Stimulated activated CD4-positive, alpha-beta T cell treated with anti-CD3 and anti-CD28 coated beads, Interleukin-1b, Interleukin-23, amount 100 ng/mL, for 48 hours (primary cell): ENCODE measurements at places on chromosomes 16 and 17.
A peak's percentile ranks its signal among the peaks of the same experiment; 100 is the strongest.

DNA sequence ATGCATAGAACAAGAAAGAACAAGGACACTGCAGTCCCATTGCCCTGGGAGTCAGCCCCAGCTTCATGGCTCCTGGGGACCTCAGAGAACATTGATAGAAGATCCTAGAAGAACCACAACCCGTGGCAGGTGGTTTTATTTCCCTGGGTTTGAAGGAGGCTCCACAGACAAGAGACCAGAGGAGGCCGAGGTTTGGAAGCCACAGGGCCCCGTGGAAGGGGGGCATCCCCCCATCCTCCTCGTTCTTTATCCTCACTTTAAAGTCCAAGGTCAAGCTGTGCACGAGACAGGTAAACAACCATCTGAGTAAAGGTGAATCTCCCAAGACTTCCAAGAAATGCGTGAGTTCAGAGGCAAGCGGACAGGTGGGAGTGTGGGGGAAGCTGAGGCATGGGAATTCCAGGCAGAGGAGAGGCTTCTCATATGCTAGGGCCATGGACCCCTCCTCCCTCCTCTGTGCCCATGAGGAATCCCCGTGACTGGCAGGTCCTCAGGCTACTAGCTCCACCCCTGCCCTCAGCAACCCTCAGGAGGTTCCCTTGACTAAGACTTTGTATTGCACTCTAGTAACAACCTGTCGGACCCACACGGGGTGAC lies 849 bp upstream of the SULT1A1 start:
- DNase-seq = no peak

DNA sequence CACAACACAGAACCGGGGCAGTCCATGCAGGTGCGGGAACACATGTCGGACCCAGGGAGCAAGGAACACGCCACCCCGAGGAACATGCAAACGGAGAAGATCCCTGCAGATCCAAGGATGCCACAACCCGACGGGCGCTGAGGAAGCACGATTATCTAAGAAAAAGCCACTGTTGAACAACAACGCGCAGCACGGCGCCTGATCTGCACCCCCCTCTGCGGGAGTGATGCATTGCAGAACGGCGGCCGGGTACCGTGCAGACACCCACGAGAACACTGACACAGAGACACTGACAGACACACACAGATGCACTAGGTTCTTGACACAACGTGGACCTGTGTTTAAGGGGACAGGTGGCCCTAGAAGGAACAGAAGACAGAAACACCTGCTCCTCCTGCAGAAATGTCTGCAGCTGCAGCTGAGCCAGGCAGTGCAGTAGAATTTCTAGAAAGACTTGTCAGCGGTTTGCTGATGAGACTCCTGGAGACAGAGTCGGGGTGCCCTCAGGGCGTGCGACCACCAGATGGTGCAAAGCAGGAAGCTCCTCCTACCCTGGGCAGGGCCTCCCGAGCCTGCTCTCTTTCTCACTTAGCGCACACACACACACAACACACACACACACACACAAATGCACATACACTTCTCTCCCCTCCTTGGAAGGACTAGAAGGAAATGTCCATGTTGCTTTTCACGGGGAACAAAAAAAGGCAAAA lies 7.5 kb downstream of the NPTX1 start:
- DNase-seq = no peak

- peak; percentile 26 for DNase-seq
Observed at GRCh38 chr16:19375561-19376158, 42.0 kb upstream of the TMC5 start.

GRCh38 chr17:17367931-17368330 lies 64.8 kb downstream of the NT5M start:
- no peak for DNase-seq

DNA sequence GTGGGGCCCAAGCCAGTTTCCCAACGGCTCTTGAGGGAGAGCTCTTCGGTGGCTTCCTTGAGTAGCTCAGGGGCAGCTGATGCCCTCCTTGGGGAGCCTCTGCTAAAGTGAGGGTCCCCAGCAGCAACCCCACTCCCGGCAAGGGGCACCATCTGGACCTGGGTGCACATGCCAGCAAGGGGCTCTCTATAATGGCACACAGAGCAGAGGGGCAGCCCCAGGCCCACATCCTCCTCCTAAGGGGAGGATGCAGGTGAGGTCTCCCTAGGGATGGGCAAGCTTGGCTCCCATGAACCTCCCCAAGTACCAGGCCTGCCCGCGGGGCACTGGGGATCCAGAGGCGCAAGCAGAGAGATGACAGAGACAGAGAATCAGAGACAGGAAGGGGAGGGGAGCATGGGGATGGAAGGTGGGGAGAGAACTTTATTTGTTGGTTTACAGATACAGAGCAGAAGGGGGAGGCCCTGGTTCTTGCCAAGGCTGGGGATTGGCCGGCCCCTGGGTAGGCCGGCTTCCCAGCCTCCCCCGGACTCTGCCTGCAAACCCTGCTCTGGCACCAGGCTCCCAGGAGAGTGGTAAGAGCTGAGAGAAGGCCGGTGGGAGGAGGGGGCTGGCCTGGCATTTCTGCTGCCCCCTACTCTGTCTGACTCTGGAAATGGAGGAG lies 61.4 kb downstream of the SRCIN1 start:
- no peak for DNase-seq

GRCh38 chr17:21548236-21548635 lies 144.1 kb upstream of the KCNJ18 start:
- no peak for DNase-seq

DNA sequence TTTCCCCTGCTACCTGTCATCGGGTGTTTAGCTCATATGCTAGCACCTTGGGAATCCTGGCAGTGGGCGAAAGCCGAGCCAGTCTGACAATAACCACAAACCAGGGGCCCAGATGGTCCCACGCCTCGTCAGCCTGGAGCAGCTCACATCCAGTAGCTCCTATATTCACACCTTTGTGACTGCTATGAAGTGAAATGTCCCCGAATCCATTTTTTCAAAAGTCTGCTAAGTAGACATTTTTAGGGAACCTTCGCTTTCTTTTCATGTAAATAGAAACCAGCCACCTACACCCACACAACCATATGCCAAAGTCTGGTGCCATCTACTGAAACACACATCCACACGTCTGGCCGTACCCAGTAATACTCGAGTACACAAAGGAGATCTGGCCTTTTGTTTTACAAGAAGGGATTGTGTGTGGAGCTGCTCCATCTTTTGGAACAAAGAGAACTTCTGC lies 176.8 kb downstream of the SLC39A11 start:
- DNase-seq = no peak

- peak; percentile 33 for DNase-seq
Observed at GRCh38 chr16:8798174-8798527, 512 bp downstream of the PMM2 start.

GRCh38 chr16:4339909-4340308 lies 11.2 kb downstream of the PAM16 start:
- no peak for DNase-seq

GRCh38 chr17:41785859-41786226 lies 668 bp downstream of the JUP start:
- DNase-seq = no peak

GRCh38 chr16:78815713-78816112 lies 716.3 kb downstream of the WWOX start:
- DNase-seq = no peak

DNA sequence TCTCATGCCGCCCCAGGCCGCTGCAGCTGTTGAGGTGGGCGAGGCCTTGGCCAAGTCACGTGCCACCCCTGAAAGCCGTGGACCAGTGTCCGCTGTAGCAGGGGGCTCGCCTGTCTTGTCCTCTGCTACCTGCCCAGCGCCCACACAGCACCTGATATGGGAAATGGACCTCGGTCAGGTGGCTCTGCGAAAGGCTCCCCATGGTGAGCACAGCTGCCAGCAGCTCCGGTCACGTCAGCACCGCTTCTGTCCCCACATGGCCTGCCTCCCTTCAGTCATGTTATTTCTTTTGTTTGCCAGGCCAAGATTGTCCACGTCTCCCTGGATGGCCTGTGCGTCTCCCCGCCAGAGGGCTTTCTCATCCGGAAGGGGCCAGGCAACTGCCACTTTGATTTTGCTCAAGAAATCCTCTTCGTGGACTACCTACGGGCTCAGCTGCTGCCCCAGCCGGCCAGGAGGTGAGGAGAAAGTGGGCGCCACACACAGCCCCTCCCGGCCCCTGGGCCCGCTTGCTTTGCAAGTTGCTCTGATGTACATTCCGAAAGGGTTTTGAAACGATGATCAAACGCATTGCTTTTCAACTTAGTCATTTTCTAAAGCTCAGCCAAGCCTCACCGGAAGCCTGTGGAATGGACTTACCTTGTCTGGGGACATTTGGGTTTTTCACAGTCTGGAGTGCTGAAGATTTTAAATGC lies 219.8 kb downstream of the KATNIP start:
- no peak for DNase-seq

DNA sequence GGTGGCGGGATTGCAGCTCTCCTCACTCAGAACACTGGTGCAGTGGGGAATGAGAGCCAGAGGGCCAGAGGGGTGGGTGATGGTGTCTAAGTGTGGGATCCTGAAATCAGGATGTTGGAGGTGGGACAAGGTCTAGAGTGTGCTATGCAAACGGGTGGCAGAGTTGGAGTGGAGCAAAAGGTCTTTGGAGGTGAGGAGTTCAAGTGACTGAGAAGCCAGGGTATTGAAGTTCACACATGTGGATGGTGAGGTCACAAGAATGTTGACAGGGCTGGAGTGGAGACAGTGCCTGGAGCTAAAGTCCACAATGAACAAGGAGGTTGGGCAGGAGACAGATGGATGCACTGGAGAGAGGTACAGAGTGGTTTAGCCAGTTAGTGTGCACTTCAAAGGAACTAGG lies 38.3 kb upstream of the MAP3K14 start:
- no peak for DNase-seq

DNA sequence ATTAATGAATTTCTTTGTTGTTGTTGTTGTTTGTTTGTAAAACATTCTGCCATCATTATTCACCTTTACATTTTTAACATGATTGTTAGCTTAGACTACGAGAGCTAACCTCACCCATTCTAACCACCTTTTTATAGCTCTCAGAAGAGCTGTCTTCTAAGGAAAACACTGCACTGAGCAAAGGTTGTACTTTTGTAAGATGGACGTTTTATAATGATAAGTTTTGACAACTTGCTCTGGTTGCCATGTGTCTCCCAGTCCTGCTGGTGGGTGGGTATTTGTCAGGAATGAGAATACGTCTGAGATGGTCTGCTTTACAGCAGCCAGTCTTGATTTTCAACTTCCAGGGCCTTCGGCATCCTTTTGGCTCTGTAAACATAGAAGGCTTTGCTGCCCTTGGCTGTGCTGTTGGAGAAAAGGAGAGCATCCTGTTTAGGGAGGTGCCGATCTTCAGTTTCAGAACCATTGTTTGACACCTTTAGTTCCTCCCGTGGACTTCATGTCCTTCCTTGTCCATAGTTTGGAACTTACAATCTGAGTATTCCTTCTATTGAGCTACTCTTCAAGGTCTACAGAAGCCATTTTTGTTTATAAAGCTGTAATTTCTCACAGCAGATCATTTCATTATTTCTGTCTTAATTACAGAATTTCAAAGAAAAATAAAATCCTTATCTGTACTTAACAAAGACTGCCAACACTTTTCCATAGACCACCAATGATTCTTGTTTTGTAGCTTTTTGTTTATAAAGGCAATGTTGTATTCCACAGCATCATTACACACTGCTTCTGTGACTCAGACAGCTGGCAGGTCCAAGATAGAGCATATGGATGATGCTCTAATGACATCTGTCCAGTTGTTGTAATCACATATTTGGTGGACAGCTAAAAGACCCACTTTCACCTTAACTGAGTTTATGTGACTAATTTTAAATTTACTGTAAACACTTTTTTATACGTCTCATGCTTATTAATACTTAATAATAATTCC lies 270.1 kb upstream of the TBX2 start:
- no peak for DNase-seq

- no peak for DNase-seq
Observed at GRCh38 chr17:63772801-63773271, 561 bp downstream of the CCDC47 start.

GRCh38 chr16:9107025-9107970 lies 15.9 kb downstream of the HAPSTR1 start:
- no peak for DNase-seq

GRCh38 chr17:71109697-71110096 lies 940.4 kb downstream of the KCNJ2 start:
- no peak for DNase-seq

DNA sequence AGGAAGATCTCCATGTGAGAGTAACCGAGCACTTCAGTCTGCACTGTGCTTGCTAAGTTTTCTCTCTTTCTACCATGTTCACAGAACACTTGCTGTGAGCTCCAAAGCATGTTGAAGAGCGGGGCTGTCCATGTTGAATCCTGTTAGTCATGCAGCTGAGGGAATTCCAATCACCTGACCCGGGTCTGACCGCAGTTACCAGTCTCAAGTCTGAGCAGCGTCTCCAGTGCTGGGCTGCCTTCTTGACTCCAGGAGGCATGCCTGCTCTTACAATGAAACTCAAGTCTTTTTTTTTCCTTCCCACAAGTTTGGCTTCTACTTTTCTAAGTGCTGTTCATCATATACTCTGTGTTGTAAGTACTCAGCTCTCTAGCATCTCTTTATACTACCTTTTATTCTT lies 44.3 kb downstream of the HOXB1 start:
- no peak for DNase-seq

GRCh38 chr17:73335591-73336407 lies 24.0 kb upstream of the CDC42EP4 start:
- DNase-seq = no peak

DNA sequence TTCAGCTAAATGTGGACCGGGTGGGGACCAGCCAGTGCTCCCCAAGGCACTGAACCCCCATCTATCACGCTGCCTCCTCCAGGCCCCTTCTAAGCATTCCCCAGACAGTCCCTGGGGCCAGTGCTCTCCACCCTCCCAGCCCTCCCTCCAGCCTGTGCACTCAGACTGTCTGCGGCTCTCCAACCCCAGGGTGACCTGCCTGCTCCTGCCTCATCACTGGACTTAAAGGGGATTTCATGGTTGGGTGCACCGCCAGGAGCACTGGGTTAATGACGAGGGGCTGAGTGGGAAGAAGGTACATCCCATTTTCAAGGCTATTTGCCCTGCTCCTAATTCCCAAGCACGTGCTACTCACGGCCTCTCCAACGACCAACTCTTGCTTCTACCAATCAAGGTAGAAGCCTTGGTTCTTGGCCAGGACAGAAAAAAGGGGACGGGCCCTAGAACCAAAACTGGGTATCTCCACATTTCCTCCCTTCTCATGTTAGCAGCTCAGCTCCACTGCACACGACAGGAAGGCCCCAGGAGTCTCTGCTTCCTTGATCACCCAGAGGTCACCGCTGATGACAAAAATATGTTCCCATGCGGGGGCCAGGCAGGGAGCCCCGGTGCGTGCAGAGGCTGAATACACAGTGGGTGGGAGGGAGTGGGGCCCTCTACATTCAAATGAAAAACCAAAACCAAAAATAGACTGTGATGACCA lies 3.5 kb upstream of the ABR start:
- DNase-seq = no peak

DNA sequence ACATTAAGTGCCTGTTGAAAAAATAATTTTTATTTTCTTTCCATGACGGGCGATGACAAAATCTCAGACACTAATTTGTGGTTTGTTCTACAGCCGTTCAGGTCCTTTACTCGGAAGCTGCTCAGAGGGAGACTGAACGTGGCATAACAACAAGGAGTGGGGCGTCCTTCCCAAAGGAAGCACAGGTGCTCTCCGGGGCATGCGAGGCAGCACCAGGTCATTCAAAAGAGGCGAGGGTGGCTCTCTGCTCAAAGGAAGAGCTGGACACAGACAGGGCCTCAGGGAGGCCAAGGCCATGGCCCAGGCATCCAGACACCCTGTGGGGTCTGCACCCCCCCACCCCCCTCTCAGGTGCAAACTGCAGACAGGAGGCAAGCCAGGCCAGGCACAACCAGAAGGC lies 16.2 kb downstream of the UNKL start:
- DNase-seq = no peak

GRCh38 chr16:88851616-88852015 lies 5.1 kb downstream of the GALNS start:
- DNase-seq = no peak
